ENCODE measurements at places on chromosomes 2 and 18.

DNA sequence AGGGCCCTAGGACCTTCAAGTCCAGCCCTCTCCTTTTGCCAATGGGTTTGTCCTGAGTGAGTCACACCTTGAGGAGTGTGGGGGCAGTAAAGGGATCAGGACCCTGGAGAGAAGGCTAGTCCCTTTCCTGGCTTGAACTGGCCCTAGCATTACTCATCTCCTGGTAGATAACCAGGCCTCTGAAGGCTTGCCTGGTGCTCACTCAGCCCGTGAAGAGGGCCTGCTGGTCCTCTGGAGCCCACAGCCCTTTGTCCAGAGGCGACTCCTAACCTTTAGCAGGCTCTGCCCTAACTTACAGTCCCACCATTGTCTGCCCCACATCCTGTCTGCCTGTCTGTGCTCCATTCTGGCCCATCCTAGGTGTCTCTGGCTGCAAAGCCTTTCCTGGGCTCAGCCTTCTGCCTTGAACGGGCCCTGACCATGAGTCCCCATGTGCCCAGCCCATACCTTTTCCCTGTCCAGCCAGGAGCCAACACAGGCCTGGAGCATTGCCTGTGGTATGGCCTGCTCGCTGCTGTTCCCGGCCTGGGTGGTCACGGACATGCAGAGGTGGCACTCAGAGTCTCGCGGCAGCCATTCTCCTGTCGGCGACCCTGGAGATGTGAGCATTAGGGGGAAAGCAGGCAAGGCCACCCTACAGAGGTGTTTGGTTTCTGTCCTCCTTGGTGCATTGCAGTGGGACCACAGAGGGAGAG is 5.0 kb downstream of the SFTPB start:
- DNase-seq = no peak

- no peak for DNase-seq
These were observed 950.8 kb upstream of the SLC39A10 start for GRCh38 chr2:194706179-194706578.

- no peak for DNase-seq
These were observed 14.1 kb upstream of the GMPPA start for GRCh38 chr2:219484343-219485200.

- no peak for DNase-seq
These were observed 450.2 kb downstream of the TSN start for GRCh38 chr2:122205641-122206040.

- DNase-seq = no peak
These were observed 13.9 kb downstream of the UBE2F start for GRCh38 chr2:237980751-237981150.

GRCh38 chr18:60232541-60232940 is 140.0 kb downstream of the MC4R start:
- DNase-seq = no peak

DNA sequence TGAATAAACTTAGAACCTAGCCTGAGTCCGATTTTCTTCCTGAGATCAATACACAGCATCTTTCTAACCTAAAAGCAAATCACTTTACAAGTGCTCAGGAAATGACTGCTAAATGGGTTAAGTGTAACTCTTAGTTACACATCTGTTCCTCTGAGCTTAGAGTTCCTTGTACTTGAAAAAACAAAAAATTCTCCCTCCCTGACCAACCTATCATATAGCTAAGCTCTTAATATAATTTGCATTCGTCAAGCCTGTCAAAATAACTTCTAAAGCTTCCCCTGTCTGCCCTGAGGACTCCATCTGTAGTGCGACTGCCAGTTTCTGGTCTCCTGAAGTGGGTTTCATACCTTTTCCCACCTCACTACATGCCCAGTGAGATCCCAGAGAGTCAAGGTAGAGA is 190.4 kb downstream of the NCK2 start:
- DNase-seq = peak; percentile 88

DNA sequence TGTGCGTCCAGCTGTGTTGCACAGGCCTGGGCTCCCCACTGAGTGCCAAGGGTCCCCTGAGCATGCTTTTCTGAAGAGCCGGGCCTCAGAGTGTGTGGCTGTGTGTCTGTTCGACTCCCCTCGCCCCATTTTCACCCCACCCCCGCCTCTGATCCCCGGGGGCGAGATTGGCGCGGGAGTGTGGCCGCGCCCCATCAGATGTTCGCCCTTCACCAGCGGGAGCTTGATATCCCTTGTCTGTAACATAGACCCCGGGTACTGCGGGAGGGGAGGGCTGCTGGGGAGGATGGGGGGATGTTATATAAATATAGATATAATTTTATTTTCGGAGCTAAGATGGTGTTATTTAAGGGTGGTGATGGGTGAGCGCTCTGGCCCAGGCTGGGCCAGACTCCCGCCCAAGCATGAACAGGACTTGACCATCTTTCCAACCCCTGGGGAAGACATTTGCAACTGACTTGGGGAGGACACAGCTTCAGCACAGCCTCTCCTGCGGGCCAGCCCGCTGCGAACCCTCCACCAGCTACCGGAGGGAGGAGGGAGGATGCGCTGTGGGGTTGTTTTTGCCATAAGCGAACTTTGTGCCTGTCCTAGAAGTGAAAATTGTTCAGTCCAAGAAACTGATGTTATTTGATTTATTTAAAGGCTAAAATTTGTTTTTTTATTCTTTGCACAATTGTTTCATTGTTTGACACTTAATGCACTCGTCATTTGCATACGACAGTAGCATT is 1.5 kb downstream of the RHOB start:
- peak; percentile 42 for DNase-seq

- no peak for DNase-seq
These were observed 1202.8 kb upstream of the ACVR2A start for GRCh38 chr2:146642066-146642465.

- no peak for DNase-seq
These were observed 645.1 kb upstream of the SETBP1 start for GRCh38 chr18:44035554-44035953.

DNA sequence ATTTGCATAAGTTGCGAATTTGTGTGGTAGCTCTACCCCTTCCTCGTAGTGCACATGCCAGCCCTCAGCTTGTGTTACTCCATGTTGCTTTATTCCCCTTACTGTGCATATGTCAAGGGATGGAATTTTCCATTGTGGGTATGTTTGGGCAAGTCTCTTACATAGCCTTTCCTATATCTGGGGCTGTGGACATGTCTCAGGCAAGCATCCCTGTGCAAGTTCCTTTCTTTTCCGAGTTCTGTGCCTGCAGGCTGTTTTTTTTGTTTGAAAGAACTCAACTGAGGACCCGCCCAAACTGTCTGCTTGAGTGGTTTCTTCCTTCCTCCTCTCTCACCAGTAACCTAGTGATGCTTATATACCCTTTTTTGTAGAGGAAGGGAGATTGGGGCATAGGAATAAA is 1739.1 kb upstream of the PIK3C3 start:
- no peak for DNase-seq

- DNase-seq = no peak
These were observed 22.2 kb upstream of the TTN start for GRCh38 chr2:178829299-178829960.

DNA sequence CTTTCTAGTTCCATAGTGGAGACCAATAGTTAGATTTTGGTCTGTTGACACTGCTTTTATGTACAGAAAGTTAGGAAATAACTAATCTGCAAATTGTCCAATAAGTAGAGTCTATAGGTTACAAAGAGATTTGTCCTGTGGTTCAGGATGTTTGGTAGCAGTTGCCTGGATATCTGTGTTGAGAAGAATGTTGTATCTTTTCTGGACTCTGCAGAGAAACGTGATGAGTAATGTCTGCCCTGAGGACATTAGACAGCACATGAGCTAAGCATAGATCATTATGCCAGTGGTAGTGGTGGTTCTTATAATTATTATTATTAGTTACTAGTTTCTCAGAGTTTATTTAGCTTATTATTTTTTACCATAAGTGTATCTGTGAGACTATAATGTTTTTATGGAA is 65.8 kb downstream of the ANKRD62 start:
- no peak for DNase-seq

DNA sequence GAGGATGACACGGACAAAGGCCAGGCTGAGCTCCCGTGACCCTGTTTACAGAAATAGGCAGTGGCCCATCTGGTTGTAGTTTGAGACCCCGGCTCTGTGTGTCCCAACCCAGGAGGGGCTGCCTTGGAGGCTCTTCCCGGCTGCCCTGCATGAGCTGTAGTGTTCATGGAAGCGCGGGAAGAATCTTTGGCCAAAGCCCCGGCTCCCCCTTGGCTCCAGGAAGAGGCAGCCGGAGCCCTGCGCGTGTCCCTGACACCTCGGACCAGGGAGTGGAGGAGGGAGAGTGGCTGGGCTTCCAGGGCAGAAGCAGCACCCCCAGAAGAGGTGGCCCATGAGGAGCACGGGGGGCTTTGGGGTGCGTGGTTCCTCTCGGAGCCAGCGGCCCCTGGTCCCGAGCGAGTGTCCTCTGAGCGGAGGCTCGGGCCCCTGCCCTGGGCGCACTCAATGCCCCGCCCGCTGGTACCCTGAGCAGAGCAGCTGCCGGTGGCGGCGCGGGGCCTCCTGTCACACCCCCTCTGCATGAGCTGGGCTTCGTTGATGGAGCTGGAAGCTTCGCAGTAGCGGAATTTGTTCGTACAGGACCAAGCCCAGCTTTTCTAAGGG is 21.7 kb downstream of the GPR35 start:
- DNase-seq = no peak

GRCh38 chr18:46700066-46700824 is 43.2 kb upstream of the LOXHD1 start:
- DNase-seq = no peak

DNA sequence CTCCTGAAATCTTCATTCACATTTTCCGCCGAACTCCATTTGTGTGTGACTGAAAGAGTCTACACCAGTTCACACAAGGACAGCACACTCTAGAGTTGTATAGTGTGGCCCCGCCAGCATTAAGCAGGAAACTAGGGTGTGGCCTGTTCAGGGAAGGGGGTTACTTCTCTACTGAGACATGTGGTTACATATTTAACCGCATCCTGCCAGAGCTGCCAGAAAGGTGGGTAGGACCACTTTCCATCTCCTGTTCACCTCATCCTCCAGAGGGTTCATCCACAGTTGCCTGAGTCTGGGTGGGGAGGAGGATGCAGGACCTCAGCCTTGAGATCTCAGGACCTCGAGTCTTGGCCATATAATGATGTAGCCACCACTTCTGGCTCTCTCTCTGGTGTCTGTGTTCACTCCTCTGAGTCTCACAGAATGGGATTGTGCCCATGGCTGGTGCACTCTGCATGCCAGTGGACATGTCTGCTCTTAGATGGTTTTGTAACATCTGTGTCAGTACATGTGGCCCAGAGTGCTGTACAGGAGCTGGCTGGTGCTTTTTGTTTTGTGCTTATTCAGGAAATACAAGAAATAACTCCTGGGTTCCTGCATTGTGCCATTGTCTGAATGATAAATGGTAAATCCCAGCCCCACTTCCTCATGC is 7.7 kb upstream of the SP140L start:
- DNase-seq = no peak

DNA sequence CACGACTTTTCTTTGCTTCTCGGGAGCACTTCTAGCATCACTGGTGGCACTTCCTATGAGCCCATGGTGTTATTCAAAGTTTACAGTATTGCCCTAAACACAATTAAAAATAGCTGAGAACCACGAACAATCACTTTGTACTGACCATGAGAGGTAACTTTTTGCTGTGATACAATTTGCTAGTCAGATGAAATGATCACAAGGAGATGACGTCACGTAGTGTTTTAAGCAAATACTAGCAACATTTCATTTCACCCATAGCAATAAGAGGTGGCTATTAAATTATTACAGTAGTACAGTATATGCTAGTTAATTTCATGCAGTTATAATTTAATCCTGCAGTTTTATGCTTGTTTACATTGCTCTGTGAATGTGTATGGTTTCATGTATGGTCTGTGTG is 108.9 kb upstream of the DOK6 start:
- no peak for DNase-seq

- DNase-seq = no peak
These were observed 206.6 kb downstream of the NDUFA10 start for GRCh38 chr2:239818531-239819011.

- no peak for DNase-seq
These were observed 236.9 kb upstream of the RAB6C start for GRCh38 chr2:129742415-129743180.

GRCh38 chr2:57450170-57450569 is 596.4 kb upstream of the VRK2 start:
- no peak for DNase-seq

- no peak for DNase-seq
These were observed 593.4 kb upstream of the LRATD1 start for GRCh38 chr2:14039134-14039533.

- peak; percentile 80 for DNase-seq
These were observed 28.4 kb upstream of the PUM2 start for GRCh38 chr2:20378891-20379519.

DNA sequence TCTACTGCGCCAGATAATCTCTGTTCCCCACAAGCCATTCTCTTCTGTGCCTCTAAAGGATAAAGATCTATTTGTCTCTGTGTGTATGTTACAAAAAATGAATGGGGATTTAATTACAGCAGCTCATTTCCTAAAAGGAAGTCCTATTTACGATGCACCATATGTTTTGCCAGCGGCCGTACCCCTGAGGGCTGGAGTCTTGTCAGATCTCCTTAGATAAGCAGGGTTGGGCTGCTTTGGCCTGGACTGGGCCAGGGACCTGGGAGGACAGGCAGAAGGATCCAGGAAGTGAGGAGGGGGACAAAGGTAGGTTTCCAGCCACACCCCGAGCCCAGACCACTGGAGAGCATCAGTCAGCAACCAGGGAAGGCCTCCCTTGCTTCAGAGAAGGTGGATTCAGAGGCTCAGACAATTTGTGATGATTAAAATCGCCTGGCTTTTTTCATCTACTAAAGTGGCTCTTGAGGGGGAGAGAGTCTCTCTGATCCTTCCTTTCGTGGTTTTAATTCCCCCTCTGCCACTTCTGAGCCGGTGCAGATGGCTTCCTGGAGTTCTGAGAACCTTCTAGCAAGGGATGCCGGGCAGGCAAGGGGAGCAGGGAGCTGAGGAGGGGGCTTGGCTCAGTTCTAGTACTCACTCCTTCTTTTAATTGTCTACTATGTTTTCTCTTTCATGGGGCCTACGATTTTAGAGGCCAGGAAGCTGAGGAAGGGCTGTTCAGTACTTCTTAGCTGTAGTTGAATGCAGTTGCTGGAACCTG is 42.1 kb downstream of the MYCN start:
- DNase-seq = peak; percentile 89

- DNase-seq = peak; percentile 75
These were observed 155.4 kb downstream of the THSD7B start for GRCh38 chr2:136920652-136921333.

- no peak for DNase-seq
These were observed 668.1 kb downstream of the CNTNAP5 start for GRCh38 chr2:124693156-124693555.

DNA sequence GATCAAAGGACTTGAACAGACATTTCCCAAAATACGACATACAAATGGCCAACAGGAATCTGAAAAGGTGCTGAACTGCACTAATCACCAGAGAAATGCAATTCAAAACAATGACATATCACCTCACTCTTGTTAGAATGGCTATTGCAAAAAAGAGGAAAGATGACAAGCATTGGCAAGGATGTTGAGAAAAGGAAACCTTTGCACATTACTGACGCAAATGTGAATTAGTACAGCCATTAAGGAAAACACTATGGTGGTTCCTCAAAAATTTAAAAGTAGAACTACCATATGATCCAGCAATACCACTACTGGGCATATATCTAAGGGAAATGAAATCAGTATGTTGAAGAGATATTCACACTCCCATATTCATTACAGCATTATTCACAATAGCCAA is 57.7 kb upstream of the ASPRV1 start:
- no peak for DNase-seq

- DNase-seq = no peak
These were observed 266.3 kb upstream of the AGAP1 start for GRCh38 chr2:235227590-235227989.

- DNase-seq = no peak
These were observed 697.5 kb upstream of the RAB6C start for GRCh38 chr2:129281791-129282530.

GRCh38 chr18:59660786-59661743 is 36.2 kb downstream of the CCBE1 start:
- DNase-seq = no peak

GRCh38 chr2:238387332-238387731 is 39.4 kb upstream of the ASB1 start:
- no peak for DNase-seq

Data from NCI-H82 (cell line).